ENCODE measurements at places on chromosomes 2 and 18.
A peak's percentile ranks its signal among the peaks of the same experiment; 100 is the strongest.

DNA sequence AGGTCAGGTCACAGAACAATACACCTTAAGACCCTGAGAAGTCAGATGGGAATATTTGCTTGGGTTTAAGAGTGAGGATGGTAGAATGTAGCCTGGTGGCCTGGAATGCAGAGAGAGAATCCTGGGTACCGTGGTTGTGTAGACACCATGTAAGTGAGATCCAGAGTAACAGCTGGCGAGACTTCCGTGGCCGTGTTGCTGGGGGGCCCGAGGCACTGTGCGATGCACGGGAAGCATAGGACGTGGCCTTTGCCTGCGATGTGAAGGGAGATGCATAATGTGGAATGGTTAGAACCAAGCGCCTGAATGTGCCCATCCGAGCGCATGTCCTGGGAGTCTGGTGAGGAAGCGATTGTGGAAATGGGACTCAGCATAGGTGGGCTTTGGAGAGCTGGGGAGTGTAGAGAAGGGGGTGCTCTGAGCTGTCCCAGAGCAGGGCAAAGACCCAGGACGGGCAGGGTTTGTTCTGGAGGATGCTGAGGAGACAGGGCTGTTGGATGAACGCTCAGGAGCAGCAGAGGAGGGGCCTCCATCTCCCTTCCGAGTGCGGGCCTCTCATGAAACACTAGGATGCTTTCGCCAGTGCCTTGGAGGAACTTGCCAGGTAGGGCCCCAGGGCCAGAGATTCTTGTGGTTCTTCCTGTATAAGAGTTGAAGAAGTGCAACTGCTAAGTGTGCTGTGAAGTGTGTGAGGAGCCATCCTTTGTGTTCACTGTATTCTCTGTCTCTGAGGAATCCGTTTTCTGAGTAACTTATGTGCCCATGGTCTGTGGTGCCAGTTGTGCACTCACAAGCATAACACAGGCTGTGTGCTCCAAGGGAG, 7.1 kb downstream of the RNF144A start:
- no peak for DNase-seq

GRCh38 chr2:188076149-188077056, 215.3 kb upstream of the GULP1 start:
- DNase-seq, result no peak

- no peak for DNase-seq
These were observed 12.0 kb downstream of the ONECUT2 start for GRCh38 chr18:57447154-57447621.

DNA sequence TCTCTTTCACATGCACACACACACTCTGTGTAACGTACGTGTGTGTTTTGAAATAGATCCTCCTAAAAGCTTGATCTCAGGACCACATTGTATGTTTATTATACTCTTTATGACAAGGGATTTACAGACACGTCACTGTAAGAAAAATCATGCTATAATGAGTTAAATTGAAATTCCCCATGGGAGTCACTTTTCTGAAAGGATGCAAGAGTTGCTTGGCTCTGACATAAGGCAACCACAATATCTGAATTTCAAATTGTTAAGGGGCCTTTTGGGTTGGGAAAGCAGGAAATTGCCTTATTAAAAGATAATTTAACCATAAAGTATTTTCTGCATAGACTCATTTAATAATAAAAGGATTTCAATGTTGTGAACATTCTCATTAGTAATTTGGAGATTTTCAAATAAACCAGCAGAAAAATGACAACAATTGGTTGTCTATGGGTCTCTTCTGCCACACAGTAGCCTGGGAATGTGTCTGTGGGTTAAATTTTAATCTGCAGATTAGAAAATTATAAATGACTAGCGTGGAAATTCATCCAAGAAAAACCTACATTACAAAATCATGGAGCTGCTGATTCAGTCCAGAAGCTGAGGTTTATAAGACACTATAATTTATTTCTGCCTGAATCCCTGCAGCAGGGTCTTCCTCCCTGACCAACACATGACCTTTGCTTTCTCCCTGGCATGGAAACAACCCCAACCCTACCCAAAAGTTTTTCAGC, 75.9 kb upstream of the PID1 start:
- no peak for DNase-seq

DNA sequence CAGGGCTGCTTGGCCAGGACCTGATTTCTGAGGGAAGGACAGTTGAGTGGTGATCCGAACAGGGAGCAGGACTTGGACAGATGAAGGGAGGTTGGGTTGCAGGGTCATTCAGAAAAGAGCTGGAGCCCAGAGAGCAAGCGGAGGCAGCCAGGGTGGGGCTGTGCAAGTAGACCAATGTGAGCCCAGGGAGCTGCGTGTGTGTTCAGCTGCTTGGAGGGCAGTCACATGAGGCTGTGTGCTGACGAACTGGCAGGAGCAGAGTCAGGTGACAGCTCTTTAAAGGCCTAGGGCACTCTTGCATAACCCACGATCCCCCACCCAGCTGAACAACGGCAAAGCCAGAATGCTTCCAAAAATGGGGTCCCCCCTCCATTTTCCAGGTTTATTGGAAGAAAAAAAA, 4.6 kb upstream of the MLPH start:
- DNase-seq, result no peak

DNA sequence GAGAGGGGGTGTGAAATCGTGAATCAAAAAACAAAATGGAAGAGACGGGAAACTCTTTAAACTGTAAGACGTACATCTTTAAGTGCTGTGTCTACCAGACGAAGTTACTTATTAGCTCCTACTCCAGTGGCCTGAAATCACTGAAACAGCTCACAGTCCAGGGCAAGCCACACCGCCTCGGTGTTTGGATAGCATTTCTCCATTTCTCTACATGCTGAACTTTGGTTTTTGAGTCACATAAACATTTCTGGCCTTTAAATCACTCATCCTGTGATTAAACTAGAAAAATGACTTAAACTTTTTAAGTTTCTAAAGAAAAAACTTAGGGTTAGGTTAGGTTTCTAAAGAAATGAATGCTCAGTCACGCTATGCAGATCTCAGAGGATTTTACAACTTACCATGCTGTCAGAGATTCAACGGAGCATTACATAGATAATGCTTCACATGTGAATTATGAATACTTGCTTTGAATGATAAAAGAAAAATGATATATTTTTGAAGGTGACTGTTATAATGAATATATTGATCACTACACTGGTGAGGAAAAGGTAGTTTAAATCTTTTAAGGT, 138.4 kb downstream of the MBP start:
- no peak for DNase-seq

DNA sequence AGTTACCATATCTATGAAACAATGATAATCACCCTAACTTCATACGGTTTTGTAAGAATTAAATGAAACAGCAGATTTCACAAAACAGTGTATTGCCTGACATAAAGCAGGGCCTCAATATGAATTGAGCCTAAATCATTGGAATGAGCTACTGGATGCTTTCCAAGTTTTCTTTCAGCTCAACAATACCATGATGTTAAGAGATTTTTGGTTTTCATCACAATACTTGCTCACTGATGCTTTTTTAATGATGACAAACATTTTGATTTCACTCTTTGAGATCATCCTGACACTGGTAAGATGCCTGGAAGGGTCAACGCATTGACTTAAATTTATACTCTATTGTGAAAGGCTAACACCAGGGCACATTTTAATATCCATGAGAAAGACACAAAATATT, 377.5 kb downstream of the ZNF521 start:
- DNase-seq, result no peak

GRCh38 chr18:62566199-62566598, 43.4 kb downstream of the ZCCHC2 start:
- no peak for DNase-seq

GRCh38 chr2:64819774-64820688, 166.3 kb upstream of the SERTAD2 start:
- DNase-seq, result no peak

GRCh38 chr2:70772486-70773155, 4.6 kb upstream of the ADD2 start:
- no peak for DNase-seq

DNA sequence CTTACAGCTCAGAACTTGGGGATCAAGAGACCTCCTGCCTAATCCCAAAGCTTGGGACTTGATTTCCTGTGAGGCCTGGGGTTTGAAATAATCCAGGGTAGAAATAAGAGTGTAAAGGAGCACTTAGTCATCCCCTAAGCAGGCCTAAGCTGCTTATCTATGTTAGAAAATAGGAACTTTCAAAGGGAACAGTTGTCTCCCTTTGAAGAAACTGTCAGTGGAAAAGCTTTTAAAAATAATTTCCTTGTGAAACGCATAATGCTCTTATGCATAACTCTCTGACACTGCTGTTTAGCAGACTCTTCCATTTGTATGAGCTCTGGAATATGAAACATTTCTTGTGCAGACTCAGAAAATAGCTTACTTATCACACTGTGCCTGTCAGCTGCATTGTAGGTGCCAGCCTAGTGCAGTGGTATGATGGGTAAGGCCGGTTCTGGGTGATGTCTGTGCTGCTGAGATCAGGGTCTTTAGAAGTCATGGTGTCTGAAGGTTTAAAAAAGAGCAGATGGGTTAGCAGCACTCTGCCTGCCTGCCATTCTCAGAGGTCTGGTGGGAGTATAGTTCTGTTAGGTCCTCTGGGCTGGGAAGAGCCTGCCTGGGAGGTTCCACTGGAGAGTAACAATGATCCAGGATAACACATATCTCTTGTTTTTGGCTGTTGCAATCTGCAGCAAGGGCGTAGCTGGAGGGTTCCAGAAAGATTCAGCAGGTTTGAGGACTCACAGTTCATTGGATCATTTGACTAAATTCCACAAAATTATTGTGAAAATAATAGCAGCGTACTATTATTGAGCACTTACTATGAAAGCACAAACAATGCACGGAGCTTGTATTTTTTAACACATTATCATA, 283.2 kb upstream of the MEX3C start:
- no peak for DNase-seq

GRCh38 chr18:30709595-30709994, 332.9 kb downstream of the DSC3 start:
- DNase-seq, result no peak

DNA sequence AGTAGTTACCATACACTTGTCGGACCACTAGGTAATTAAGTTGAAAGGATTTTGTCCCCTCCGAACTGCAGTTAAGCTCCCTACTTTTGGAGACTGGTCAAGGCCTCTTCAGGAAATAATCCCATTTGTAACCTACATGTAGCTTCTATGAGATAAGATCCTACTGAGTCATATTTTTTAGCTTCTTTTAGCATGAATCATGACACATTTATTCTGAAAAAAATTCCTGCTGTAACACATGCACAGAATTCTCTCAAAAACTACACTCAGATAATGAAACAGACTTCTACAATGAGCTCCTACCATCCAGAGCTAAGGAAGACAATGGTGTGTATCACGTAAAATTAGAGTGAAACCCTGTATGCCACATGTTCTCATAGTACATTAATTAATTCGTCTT, 100.7 kb upstream of the CCDC195 start:
- DNase-seq, result no peak

DNA sequence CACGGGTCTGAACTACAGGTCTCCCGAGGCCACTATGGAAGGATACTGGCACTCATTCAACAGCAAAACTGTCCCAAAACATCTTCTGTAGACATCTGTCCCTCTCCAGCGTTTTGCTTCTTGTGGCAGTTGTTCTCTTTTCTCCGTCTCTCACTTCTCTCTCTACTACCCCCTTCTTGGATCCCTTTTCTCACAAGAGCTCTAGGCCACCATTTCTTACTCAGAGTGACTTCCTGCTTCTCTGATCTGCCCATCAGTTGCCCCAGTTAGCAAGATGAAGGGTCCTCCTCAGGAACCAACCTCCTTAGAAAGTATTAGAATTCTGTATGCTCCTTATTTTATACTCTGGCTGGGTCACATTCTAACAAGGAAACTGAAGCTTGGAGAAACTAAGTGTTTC, 32.6 kb downstream of the BCL2 start:
- DNase-seq, result no peak

DNA sequence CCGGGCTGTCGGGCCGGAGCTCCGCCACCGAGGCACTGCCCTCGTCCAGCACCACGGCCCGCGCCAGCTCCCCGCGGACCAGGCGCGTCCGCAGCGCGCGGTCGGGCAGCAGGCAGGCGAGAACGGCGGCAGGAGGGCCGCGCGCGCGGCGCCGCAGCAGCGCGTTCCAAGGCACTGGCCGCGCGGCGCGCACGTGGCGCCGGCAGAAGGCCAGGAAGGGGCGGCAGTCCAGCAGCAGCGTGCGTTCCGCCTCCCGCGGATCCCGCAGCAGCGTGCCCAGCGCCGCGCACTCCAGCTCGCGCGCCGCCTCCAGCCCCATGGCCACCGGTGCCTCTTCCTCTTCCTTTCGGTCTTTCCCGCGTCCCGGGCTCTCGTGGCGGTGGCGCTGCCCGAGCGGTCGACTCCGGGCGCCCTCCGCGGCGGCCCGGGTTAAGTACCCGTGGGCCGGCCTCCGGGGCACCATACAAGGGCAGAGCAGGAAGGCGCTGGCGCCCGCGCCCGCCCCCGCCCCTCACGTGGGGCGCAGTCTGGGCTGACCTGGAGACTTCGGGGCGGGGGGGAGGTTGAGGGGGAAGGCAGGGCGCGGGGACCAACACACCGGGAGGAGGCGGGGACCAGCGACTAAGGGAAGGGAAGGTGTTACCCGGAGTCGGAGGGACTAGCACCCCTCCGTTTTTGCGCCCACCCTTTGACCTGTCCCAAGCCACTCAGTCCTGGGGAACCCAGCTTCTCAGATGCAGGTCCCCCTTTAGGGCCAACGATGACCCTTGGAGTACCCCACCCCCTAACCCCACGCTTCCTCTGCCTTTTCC, at the start of gene DUSP2:
Gene DUSP2 (minus strand): TSS at position 405 of the 812 bp plus-strand sequence. CDS start 86 bp downstream, at position 319.
- DNase-seq, result peak; percentile 83

- no peak for DNase-seq
These were observed 11.8 kb downstream of the SERPINB8 start for GRCh38 chr18:63981719-63982118.

Data from stimulated activated CD8-positive, alpha-beta memory T cell treated with anti-CD3 and anti-CD28 coated beads, Interleukin-7, amount 100 ng/mL, for 1 hour (primary cell).